ENCODE measurements at places on chromosomes 7 and 10.

- no peak for DNase-seq
Measured at GRCh38 chr7:98978672-98979071, 100.3 kb downstream of the TRRAP start.

GRCh38 chr7:112770051-112770450, 20.1 kb downstream of the TMEM168 start:
- DNase-seq = no peak

GRCh38 chr7:32145911-32146310, 75.7 kb upstream of the PDE1C start:
- no peak for DNase-seq

GRCh38 chr7:80601999-80602398, 36.4 kb upstream of the CD36 start:
- no peak for DNase-seq

- DNase-seq = no peak
Measured at GRCh38 chr7:50505553-50506210, 55.5 kb upstream of the FIGNL1 start.
